Islet precursor cell (in vitro differentiated cells): ENCODE measurements at places on chromosomes 5 and 9.

DNA sequence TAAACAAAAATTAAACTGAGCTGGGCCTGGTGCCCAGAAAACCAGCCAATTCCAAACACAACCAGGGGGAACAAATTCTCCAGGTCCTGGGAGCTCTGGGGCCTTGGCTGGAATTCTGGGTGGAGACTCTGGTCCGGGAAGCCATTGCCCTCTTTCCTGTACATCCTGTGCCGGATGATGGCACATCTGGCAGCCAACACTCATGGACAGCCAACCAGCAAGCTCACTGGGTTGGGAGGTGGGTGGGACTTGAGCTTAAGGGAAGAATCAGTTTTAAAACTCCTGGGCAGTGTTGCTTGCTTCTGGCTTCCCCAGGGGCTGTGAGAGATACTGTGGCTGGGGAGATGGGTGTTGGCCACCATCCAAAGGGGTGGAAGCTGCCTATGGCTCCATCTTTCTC is 56.1 kb downstream of the PCDH1 start:
- DNase-seq = no peak

DNA sequence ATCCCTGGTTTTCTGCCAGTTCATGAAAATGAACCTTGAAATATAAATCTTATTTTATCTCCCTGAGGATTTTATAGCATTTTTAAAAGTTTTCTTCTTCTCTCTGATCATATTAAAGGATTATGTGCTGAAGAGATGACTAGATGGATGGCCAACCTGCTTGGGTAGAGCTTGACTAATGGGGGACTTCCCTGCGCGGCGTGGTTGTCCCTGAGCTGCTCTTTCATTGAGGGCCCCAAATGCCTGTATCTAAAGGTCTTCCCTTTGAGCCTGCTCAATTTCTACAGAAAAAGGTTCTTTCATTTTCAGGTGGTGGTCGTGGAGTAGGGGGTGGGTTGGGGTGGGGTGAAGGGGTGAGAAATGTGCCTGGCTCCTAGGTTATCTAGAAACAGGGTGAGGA is 20.5 kb upstream of the CDKN2AIPNL start:
- DNase-seq = no peak

- no peak for DNase-seq
Observed at GRCh38 chr5:77066184-77066583, 20.9 kb downstream of the ZBED3 start.

- DNase-seq = no peak
Observed at GRCh38 chr5:334903-335739, 13.6 kb downstream of the AHRR start.

- DNase-seq = no peak
Observed at GRCh38 chr5:59319250-59319649, 574.3 kb downstream of the PDE4D start.
